ENCODE measurements at places on chromosomes 6 and 20.

GRCh38 chr20:40307997-40308396 is 381.0 kb downstream of the MAFB start:
- no peak for DNase-seq

GRCh38 chr20:32869562-32869961 is 10.8 kb downstream of the EFCAB8 start:
- no peak for DNase-seq

- peak; percentile 36 for DNase-seq
Measured at GRCh38 chr6:5998711-5999687, 7.7 kb downstream of the NRN1 start.

GRCh38 chr20:25061821-25062530 is 4.0 kb upstream of the ACSS1 start:
- DNase-seq, result peak; percentile 17

- DNase-seq, result no peak
Measured at GRCh38 chr20:51275826-51276225, 252.9 kb upstream of the KCNG1 start.

DNA sequence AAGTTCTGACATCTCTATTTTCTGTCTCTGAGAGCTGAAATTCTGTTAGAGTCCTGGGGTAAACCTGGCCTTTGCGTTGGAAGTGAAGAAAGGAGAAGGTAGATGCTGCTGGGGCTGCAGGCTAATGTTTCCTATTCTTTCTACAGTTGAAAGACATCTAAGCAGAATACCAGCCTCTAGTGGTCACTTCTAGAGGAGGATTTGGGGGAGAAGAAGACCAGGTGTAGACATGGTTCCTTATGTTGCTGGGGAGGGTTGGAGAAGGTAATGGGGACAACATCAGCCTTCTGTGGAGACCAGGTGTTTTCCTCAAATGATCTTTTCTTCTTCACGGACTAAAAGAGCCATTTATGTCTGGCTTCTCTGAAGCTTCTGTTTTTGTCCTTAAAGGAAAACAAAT is 62.6 kb downstream of the BTBD3 start:
- no peak for DNase-seq

- no peak for DNase-seq
Measured at GRCh38 chr6:168376811-168377483, 57.4 kb upstream of the DACT2 start.

GRCh38 chr6:104729433-104729832 is 130.3 kb downstream of the HACE1 start:
- no peak for DNase-seq
